ENCODE measurements at places on chromosomes 5 and 9. TPM values are rescaled to one million over a fixed set of nuclear protein-coding genes. Genes with fewer than 3 reads are reported as not detected.

Gene SLC25A46
- total RNA-seq = 47.0 TPM

Gene CCL19
- total RNA-seq = not detected

Gene ADAMTS2
- total RNA-seq = not detected

Gene FOXI1
- total RNA-seq = not detected

Gene SLC6A3
- not detected for total RNA-seq

Gene ST8SIA4
- 61.3 TPM for total RNA-seq

DNA sequence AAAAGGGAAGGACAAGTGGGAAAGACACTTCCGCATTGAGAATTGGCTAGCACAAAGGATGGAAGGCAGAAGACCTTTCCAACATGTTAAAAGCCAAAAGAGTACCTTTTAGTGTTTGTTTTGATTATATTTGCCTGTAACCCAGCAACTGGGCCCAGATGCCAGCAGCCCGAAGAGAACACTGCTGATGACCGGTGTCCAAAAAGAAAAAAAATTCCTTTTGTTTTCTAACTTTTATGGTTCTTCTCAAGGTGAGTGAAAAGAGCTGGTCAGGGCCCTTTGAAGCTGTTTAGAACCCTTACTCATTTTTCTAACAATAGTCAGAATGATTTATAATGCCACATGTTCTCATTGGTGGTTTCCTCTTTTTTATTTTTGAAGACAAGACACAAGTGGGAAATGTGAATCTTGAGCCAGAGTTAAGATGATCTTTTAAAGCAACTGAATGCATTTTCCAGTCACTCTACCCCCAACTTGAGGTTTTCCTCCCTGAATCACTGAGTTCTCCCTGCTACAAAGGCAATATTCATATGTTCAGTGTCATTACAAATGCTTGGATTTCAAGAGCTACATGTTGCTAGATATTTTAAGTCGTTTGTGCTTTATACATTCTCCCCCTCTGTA, 32.3 kb upstream of the ZNF462 start:
- no peak for DNase-seq

- DNase-seq = no peak
These were observed at the start of gene GABRA1 for GRCh38 chr5:161847941-161848391. TSS of gene GABRA1 (plus strand) at chr5:161848120. CDS start at chr5:161850811, 2,691 bp downstream.

DNA sequence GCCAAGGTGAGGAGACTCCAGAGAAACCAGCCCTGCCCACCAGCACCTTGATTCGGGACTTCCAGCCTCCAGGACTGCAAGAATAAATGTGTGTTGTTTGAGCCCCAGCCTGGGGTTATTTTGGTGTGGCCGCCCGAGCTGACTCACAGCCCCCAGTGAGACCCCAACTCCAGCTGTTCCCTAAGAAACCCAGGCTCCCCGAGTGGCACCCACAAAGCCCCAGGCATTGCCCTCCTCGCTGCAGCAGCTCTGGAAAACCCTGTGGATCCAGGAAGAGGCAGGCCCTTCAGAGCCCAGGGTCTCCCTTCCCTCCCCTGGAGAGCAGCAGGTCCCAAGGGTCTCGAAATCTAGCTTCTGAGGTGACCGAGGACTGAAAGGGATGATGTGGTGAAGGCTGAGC, 69.2 kb upstream of the PPP1R26 start:
- DNase-seq = no peak

- no peak for DNase-seq
These were observed 62.5 kb downstream of the NFIB start for GRCh38 chr9:14251154-14252071.

DNA sequence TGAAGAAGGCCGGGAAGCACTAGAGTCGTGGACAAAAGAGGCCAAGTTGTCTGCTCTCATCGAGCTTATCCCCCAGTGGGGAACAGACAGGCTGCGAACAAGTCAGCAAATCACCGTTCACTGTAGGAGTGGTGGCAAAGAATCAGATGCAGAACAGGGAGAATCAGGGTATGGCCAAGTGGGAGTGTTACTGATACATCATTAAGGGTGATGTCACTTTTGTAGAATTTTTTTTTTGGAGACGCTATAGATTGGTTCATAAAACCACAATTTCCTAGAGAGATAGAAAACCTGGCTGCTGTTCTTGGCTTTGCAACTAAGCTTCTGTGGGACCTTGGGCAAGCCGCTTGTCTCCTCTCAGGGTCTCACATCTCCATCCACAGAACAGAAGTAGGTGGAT, 21.3 kb downstream of the SPRY4 start:
- no peak for DNase-seq

DNA sequence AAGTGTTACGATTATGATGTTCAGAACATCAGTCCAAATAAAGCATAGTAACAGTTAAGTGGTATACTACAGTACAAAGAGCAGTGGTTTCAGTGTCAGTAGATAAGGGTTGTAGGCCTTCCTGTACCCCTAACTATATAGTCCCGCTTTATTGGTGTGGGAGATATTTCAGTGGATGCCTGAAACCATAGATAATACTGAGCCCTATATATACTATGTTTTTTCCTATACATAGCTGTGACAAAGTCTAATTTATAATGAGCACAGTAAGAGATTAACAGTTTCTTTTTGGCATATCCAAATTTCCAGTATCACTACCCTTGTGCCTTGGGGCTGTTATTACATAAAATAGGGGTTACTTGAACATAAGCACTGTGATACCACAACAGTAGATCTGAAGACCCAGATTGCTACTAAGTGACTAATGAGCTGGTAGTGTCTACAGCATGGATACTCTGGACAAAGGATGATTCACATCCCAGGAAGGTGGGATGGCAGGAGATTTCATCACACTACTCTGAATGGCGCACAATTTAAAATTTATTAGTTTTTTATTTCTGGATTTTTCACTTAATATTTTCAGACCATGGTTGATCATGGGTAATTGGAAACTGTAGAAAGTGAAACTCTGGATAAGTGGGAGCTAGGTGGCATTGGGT, 119.3 kb downstream of the RPS23 start:
- no peak for DNase-seq

DNA sequence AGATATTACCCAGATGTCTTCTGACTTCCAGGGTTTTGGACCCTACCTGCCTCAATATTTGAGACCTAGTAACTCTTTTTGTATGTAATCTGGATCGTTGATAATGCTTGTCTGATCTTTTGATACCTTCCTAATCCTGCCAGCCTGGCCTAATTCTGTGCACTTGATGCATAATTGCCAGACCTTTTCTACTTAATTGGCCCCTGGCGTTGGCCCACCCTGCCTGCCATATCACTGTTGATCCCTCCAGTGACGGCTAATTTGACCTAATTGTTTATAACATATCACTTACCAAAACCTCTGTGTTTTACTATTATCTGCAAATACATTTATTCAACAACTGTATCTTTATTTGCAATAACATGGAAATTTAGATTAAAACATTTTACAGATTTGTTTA, 49.0 kb downstream of the SLC44A1 start:
- no peak for DNase-seq

GRCh38 chr9:136978073-136978864, 965 bp downstream of the PTGDS start:
- peak; percentile 91 for DNase-seq

DNA sequence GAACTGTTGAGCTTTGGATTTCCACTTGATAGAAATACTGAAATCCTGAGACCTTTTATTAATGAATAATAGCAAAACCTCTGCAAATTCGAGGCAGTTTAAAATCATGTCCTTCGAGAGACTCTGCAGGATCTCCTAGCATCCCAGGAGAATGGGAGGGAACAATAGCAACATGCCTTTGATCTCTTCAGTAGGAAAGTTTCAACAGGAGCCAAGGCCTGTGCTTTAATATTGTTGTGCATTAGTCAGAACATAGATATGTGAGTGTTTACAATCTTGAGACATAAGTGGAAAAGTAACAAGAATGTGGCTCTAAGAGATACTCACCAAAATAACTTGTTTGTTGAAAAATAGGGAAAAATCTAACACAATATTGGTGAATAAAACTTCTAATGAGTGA, 83.3 kb upstream of the LHFPL2 start:
- no peak for DNase-seq

DNA sequence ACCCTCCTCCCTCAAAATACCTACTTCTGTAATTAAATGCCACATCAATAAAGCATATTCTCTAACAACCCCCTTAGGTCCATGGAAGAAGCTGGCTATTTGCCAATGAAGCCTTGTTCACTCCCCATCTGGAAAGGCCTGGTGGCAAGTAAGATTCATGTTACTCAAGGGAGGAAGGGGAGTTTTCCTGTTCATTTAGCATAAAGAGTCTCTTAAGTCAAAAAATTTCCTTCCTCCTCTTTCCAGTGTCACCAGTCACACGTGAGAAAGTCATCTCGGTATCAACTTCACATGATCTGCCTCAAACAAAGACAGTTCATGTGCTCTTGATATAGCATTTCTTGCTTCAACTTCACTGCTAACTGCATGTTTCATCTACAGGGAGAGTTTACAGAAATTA, 32.7 kb upstream of the RIC1 start:
- DNase-seq = no peak

Measured in activated CD4-positive, alpha-beta T cell treated with anti-CD3 and anti-CD28 coated beads, Interleukin-2, amount 10 ng/mL, durations not matched to agents 24 days and 14 days (primary cell).